ENCODE measurements at places on chromosomes 3 and 15. TPM values are rescaled to one million over a fixed set of nuclear protein-coding genes. Genes with fewer than 3 reads are reported as not detected.

CCDC39 gene
- not detected for total RNA-seq

TMEM45A gene
- 13.7 TPM for total RNA-seq

SLC22A13 gene
- total RNA-seq = not detected

MKRN3 gene
- total RNA-seq = 0.40 TPM

ANKRD34C gene
- not detected for total RNA-seq

RASL12 gene
- total RNA-seq = 7.4 TPM

ZNF501 gene
- total RNA-seq = 5.1 TPM

TMEM39A gene
- total RNA-seq = 48.1 TPM

GMNC gene
- not detected for total RNA-seq

CEP19 gene
- total RNA-seq = 4.0 TPM

SST gene
- total RNA-seq = not detected

GRCh38 chr3:113746548-113747282 is at the start of gene ATP6V1A:
TSS of gene ATP6V1A (plus strand) at chr3:113747035. CDS start at chr3:113778754, 31,719 bp downstream.
- DNase-seq = peak; percentile 94
- H3K4me1 ChIP-seq = peaks cover 29% of the 10 kb centered on the region
- H3K4me3 ChIP-seq = peak within 1 kb of the TSS; percentile 98
- no peaks in the 10 kb centered on the region for H3K27me3 ChIP-seq

GRCh38 chr15:74193299-74193718 is 9.3 kb downstream of the STRA6 start:
- no peak for DNase-seq
- no peak overlapping the region for H3K4me3 ChIP-seq
- no peaks in the 10 kb centered on the region for H3K4me1 ChIP-seq
- no peaks in the 10 kb centered on the region for H3K36me3 ChIP-seq
- H3K27me3 ChIP-seq = no peaks in the 10 kb centered on the region
- no peak overlapping the region for H3K27ac ChIP-seq

DNA sequence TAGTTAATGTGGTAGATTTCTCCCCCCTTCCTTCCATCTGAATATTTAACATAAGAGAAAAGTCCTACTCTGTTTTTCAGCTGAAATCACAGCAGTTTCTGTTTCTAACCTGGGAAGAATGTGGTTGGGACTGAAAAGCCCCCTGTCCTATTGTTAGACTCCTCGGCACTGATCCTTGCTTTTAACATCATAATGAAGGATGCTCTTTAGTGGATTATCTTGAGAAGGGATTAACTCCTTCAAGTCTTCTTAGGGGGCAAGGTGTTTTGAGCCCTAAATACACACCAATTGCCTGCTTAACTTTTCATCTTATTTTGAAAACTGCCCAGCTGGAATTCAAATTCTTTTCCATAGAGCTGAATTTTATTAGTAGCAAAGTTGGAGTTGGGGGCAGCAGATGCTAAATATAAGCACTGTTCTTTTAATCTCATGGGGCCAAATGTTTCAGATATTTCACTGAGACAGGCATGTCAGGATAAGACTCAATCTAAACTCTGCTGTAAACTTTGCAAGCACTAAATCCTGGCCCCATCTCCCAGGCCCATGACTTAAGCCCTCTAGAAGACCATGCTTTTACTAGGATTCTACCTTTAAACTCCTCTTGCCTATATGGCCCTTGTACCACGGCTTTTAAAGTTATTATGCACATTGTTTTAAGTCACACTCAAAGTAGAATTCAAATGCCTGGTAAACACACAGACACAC is 243.2 kb upstream of the NR2F2 start:
- no peak overlapping the region for H3K4me3 ChIP-seq
- H3K27me3 ChIP-seq = no peaks in the 10 kb centered on the region
- DNase-seq = no peak
- H3K36me3 ChIP-seq = no peaks in the 10 kb centered on the region
- no peak overlapping the region for H3K27ac ChIP-seq
- no peaks in the 10 kb centered on the region for H3K4me1 ChIP-seq

DNA sequence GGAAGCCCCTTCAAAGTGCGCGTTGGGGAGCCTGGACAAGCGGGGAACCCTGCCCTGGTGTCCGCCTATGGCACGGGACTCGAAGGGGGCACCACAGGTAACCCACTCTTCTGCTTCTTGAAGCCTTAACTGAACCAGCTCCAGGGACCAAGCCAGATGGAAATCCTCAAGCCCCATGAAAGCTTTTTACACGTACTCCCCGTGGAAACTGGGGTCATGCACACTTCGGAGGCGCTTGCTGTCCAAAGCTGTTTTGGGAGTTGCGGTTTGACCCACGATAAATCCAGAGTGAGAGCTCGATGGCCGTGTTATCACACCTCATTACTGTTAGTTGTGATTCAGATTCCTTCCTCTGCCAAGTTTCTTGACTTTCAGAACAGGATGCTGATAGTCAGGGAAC is 47.5 kb downstream of the DNASE1L3 start:
- no peaks in the 10 kb centered on the region for H3K27me3 ChIP-seq
- peaks cover 5% of the 10 kb centered on the region for H3K36me3 ChIP-seq
- DNase-seq = no peak
- H3K4me1 ChIP-seq = peaks cover 34% of the 10 kb centered on the region
- H3K27ac ChIP-seq = peak overlapping the region; percentile 95
- H3K4me3 ChIP-seq = no peak overlapping the region

GRCh38 chr3:194208709-194209108 is 72.8 kb downstream of the HES1 start:
- peak; percentile 74 for DNase-seq
- peak overlapping the region; percentile 55 for H3K27ac ChIP-seq
- peaks cover 35% of the 10 kb centered on the region for H3K4me1 ChIP-seq
- H3K36me3 ChIP-seq = no peaks in the 10 kb centered on the region

GRCh38 chr15:56608140-56608778 is 125.0 kb downstream of the ZNF280D start:
- H3K27ac ChIP-seq = no peak overlapping the region
- no peak for DNase-seq
- H3K4me1 ChIP-seq = no peaks in the 10 kb centered on the region
- no peaks in the 10 kb centered on the region for H3K27me3 ChIP-seq
- H3K36me3 ChIP-seq = no peaks in the 10 kb centered on the region
- no peak overlapping the region for H3K4me3 ChIP-seq

- H3K27ac ChIP-seq = no peak overlapping the region
- no peaks in the 10 kb centered on the region for H3K27me3 ChIP-seq
- no peaks in the 10 kb centered on the region for H3K36me3 ChIP-seq
- DNase-seq = no peak
- no peak overlapping the region for H3K4me3 ChIP-seq
- H3K4me1 ChIP-seq = peaks cover 18% of the 10 kb centered on the region
Measured at GRCh38 chr3:132539681-132540080, 57.4 kb upstream of the ACKR4 start.

DNA sequence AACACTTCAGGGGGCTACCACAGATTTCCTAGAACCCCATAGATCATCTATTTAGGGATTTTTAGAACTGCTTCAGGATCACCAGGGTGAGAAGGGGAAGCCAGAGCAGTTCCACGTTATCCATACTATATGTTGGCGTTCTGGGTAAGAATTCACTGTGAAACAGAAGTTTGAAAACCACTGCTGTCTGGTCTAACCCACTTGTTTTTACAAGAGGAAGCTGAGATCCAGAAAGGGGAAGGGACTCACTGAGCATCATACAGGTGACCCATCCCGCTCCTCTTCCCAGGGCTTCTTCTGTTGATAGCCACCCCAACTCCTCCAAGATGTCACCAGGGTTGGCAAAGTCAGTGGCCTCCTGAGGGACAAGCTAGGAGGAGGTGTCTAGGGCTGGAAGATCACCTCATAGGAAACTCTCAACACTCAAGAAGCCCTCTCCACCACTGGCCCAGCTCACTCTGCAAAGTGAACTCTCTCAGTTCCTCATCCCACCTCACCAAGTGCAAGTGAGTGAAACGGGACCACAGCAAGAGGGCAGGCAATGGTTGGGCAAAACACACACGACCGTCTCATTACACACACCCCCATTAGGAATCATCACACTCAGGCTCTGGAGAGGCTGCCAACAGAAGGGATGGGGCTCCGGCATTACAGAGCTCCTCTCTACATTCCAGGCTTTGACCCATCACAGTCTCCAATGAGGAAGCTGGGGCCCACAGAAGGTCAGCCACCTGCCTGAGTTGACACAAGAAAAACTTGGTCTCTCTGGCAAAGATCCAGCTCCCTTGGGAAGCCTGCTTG is 1.8 kb downstream of the DAPK2 start:
- no peak overlapping the region for H3K4me3 ChIP-seq
- H3K36me3 ChIP-seq = no peaks in the 10 kb centered on the region
- H3K27ac ChIP-seq = peak overlapping the region; percentile 79

DNA sequence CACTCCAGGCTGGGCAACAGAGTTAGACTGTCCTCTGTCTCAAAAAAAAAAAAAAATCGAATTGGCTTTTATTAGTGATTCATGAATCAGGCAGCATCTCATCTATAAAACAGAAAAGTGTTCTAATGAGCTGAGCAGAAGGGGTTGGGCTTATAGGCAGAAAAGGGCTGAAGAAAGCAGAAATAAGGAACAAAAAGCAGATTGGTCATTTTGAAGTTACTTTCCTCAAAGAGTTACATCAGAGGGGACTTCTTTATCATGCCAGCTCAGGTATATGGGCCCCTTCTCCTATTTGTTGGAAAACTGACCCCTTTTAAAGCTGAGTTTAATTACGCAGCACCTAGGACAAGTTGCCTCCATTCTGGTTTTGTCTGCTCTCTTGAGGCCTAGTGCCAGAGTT is 722 bp upstream of the POGLUT1 start:
- H3K27ac ChIP-seq = peak overlapping the region; percentile 51
- H3K27me3 ChIP-seq = no peaks in the 10 kb centered on the region
- no peak for DNase-seq
- no peaks in the 10 kb centered on the region for H3K36me3 ChIP-seq
- no peak overlapping the region for H3K4me3 ChIP-seq

DNA sequence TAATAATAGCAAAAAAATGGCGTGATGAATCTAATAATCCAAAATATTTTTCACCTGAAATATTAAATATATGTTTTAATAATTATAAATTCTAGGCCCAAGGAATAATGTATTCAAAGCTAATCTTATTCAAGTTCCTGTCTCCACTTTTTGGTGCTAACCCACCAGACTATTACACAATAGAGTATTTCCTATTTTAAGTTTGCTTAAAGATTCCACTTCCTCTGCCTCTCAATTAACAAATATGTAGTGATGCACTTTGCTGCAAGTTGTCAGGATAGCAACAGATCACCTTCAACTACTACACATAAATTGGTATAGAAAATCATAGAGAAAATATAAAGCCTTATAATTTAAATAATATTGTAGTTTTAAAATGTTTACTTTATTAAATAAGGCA is 467.5 kb downstream of the C3orf38 start:
- H3K4me3 ChIP-seq = no peak overlapping the region
- no peaks in the 10 kb centered on the region for H3K36me3 ChIP-seq
- H3K27ac ChIP-seq = no peak overlapping the region
- no peak for DNase-seq
- H3K4me1 ChIP-seq = no peaks in the 10 kb centered on the region

DNA sequence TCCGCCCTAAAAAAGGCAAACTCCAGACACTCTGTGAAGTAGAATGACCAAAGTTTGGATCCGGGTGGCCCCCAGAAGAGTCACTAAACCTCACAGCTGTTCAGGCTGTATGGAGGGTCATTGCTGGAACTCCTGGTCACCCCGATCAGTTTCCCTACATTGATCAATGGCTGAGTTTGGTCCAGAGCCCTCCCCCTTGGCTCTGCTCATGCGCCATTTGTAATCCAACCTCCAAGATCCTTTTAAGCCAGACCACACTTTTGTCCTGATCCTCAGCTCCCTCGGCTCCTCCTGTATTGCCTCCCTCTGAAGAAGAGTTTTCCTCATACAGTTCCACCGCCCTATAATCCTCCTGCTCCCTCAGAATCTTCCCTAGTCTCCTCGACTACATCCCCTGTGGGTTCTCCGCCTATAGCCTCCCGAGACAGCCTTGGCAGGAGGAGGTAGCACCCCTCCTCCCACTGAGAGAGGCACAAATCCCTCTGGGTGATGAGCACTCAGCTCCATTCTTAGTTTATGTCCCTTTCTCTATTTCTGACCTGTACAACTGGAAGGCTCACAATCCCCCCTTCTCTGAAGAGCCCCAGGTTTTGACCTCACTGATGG is 42.2 kb downstream of the ZBTB11 start:
- H3K27me3 ChIP-seq = no peaks in the 10 kb centered on the region
- no peak for DNase-seq
- H3K36me3 ChIP-seq = no peaks in the 10 kb centered on the region
- no peaks in the 10 kb centered on the region for H3K4me1 ChIP-seq

GRCh38 chr3:116056280-116056679 is 389.0 kb downstream of the LSAMP start:
- no peaks in the 10 kb centered on the region for H3K27me3 ChIP-seq
- no peak overlapping the region for H3K4me3 ChIP-seq

DNA sequence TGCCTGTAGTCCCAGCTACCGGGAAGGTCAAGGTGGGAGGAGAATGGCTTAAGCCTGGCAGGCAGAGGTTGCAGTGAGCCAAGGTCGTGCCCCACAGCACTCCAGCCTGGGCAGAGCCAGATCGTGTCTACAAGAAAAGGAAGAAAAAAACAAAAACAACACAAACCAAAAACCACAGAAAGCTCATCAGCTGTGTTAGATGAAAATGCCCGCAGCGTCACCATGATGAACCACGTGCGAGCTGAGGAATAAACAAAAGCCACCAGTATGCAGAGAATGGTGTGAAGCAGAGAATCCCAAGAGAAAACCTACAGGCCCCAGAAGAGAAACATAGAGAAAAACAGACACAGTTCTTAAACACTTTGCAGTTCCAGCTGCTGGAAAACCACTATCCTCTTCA is 19.7 kb upstream of the TM4SF19 start:
- H3K4me3 ChIP-seq = no peak overlapping the region
- H3K4me1 ChIP-seq = no peaks in the 10 kb centered on the region
- peaks cover 52% of the 10 kb centered on the region for H3K36me3 ChIP-seq

- no peaks in the 10 kb centered on the region for H3K27me3 ChIP-seq
- DNase-seq = no peak
- no peak overlapping the region for H3K27ac ChIP-seq
Measured at GRCh38 chr15:78449220-78449999, 11.4 kb downstream of the IREB2 start.

GRCh38 chr15:90620379-90621067 is 90.8 kb downstream of the CRTC3 start:
- DNase-seq = no peak
- peaks cover 23% of the 10 kb centered on the region for H3K4me1 ChIP-seq

DNA sequence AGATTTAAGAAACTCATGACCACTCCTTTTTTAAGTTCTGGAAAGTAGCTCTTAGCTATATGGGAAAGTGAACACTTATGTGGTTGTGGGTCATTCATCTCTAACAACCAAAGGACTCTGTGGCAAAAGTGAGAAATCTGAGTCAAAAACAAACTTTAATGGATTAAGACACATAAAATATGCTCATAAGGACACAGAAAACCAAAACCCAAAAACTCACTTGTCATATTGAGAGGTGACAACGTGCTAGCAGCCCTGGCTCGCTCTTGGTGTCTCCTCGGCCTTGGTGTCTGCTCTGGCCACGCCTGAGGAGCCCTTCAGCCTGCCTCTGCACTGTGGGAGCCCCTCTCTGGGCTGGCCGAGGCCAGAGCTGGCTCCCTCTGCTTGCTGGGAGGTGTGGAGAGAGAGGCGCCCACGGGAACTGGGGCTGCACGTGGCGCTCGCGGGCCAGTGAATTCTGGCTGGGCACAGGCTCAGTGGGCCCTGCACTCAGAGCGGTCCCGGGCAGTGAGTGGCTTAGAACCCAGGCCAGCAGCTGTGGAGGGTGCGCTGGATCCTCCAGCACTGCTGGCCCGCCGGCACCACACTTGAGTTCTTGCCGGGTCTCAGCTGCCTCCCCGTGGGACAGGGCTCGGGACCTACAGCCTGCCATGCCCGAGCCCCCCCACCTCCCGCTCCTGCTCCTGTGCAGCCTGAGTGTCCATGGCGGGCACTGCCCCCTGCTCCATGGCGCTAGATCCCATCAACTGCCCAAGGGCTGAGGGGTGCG is 30.3 kb upstream of the SKIL start:
- no peaks in the 10 kb centered on the region for H3K36me3 ChIP-seq
- no peaks in the 10 kb centered on the region for H3K27me3 ChIP-seq
- no peak for DNase-seq
- H3K4me1 ChIP-seq = no peaks in the 10 kb centered on the region
- H3K4me3 ChIP-seq = no peak overlapping the region
